ENCODE measurements at places on chromosomes 5 and 9.

DNA sequence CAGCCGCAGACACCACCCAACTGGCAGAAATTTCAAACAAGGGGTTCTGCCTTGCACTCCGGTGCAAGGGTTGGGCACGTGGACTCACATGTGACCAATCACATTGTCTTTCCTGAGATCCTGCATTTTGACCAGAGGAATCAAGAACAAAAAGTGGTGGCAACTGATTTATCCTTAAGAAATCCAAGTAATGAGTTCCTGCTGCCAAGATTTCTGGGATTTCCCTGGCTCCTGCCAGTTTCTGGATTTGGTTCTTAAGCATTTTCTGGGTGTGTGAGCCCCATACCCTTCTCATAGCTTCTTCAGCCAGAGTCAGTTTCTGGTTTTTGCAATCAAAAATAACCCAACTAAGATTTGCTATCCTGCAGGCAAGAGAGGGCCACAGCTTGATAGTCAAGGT, 17.4 kb upstream of the KCNIP1 start:
- no peak for DNase-seq

- no peak for DNase-seq
These were observed 28.7 kb downstream of the ANKRD34B start for GRCh38 chr5:80541392-80541791.

GRCh38 chr9:133377721-133378216, 1.6 kb downstream of the STKLD1 start:
- no peak for DNase-seq

GRCh38 chr9:127744398-127745110, 9.5 kb upstream of the TOR2A start:
- no peak for DNase-seq

DNA sequence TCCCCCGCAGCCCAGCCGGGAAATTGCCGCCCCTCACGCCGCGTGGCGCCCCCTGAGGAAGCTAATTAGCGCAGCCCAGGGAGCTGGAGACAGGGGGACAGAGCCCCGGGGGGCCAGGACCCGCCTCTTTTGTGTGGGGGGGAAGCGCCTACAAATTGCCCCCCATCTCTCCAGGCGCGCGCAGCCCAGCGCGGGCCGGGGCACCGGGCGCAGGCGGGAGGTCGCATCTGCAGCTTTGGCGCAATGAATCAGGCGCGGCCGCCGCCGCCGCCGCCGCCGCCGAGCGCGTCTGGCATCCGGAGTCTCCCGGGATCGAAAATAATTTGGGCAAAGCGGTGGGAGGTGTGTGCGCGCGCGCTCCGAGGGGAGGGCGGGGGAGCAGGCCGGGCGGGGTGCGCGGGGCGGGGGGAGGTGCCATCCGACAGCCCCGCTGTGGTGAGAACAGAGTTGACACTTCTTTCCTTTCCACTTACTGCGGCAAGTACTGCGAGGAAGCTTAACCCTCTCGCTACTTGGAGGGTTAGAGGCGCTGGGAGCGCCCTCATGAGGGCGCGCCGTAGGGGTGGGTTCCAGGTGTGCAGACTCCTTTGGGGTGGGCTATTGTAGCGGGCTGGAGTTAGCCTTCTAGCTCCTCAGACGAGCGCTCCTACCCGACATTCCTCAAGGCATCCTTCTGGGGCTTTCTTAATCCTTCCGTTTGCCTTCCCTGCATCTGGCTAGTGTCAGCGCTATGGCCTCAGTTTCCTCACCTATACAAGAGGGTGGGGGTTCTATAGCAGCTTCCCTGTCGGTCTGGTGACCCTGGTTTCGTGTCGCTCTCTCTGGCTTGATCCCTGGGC, 63.1 kb downstream of the CXXC5 start:
- no peak for DNase-seq

DNA sequence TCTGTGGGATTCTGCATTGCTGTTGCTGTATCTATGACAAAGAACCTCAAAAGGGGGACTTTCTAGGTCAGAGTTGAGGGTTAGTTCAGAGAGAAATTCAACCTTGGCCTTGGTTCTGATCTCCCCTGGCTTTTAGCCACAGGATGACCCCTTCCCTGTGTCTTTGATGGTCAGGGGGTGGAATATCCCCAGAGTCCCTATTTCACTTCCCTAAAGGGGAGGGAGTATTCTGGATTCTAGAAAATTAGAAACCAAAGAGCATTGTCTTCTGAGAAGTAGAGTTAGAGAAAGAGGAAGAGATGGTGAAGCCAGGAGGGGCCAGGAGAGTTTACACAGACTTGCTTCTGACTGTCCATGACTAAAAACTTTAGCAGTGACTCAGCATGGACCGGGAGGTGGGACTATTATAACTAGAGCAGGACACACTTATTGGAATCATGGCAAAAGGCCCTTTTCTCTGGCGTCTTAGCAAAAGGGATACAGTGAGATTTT, 56.2 kb upstream of the LPAR1 start:
- no peak for DNase-seq

DNA sequence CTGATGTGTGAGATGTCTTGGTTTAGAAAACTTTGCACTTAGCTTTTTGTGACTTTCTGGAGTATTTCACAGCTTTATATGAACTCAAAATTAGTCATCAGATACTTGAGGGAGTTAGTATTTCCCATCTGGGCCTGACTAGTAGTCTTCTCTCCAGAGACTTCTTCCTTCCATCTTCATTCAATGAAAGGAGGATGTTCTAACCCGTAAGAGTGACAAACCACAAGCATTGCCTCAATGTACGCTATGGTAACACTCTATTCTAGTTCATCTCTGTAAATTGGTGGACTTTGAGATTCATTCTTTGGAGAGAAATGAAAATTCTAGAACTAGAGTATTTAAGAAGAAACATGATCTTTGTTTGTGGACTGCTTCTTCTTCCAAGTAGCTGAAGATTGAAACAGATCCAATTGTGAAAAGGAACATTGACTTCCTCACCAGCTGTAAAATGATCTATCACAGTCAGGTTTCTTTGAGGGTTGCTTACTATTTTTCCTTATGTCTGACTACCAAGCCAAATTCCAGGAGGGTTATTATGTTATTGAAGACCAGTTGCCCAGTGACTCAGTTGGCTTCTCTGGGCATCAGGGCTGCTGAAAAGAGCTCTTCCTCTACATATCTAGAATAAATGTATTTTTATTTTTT, 157.6 kb downstream of the SLC12A2 start:
- no peak for DNase-seq

GRCh38 chr9:127204771-127205470, 59.7 kb upstream of the GARNL3 start:
- no peak for DNase-seq

GRCh38 chr9:89884356-89885083, 279.7 kb downstream of the GADD45G start:
- DNase-seq, result no peak

DNA sequence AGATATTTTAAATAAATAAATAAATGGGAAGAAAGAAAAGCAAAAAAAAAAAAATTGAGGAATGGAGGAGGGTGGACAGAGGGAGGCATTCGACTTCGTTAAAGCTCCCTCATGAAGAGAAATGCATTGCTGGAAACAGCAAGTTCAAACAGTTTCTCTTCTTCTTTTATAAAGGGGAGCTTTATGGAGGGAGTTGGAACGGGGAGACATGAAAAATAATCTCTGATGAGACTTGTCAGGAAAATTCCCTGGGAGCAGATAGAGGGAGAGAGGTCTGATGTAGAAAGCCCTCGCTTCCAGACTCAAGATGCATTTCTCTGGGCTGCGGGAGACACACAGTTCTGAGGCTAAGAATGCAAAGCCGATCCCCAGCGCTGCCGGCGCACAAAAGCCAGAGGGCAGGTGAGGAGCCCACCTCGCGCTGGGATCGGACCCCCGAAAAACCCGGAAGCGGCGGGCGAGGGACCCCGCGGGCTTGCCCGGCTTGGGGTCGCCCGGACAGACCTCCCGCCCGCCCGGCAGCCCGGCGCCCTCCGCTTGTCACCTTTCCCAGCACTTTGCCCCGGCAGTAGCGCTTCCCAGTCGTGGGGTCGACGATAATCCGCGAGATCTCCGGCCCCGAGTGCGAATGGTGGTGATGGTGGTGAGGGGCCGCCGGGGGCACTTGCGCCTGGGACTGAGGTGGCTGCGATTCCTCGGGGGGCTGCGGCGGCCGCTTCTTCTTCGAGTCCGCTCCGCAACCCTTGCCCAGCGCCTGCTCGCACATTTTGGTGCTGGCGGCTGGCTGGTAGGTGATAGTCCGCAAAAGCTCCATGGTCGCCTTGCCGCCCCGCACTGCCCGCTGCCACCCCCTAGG, 512 bp downstream of the PLK2 start:
- peak; percentile 46 for DNase-seq

DNA sequence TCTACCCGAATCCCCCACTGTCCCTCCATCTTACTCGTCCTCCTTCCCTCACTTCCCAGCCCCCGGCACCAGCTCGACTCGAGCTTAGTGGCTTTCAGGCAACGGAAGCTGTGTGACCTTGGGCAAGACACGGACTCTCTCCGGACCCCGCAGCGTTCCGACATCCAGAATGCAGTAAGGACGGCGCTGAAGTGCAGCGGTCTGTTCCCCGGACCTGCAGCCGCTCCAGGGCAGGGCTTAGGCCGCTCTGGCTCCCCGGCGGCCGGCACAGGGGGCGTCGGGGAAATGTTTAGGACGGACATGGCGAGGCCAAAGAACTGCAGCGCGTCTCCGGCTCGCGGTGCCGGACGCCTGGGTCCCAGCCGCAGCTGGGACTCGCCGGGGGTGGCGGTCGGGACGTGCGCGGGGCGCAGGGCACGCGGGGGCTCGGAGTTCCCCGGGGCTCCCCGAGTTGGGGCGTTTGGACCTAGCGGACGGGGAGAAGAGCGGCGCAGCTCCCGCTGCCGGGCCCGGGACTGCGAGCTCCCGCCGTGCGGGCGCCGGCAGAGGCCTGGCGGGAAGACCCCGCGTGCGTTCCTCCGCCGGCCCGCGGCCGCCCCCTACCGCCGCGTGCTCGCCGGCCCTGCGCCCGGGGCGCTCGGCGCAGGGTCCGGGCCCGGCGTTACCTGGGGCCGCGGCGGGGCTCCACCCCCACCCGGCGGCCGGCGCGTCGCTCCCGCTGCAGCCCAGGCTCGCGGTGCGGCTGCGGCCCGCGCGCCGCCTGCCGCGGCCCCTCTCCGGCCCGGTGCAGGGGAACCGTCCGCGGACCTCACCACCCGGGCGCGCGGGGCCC, 5.6 kb upstream of the RNF44 start:
- no peak for DNase-seq

DNA sequence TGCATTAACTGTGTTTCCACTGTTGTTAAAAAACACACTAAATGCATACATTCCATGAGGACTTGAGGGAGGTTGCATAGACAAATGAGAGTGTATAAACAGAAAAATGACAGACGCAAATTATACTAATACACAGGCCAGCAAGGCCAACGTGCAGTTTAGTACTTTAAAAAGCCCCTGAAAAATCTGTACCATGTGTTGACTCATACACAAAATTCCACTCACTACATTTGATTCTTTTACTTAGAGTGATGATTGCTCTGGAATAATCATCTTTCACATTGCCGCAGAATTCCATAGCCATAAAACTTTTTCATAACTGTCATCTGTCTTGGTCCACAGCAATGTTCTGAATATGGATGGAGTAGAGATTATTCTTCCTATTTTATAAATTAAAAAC, 215.7 kb downstream of the FAM114A2 start:
- DNase-seq, result no peak

GRCh38 chr9:136823136-136824046, 15.6 kb downstream of the RABL6 start:
- no peak for DNase-seq

DNA sequence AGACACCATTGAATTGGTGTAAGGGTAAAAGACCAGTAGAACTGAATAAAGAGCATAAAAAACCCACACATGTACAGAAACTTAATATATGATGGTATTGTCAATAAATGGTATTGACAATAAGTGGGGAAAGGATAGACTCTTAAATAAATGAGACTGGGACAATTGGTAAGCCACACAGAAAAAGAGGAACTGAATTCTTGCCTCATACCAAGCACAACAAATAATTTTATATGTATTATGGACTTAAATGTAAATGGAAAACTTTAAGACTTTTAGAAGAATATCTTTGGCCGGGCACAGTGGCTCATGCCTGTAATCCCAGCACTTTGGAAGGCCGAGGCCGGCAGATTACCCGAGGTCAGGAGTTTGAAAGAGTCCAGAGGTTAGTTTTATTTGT, 37.9 kb upstream of the PPP2CA start:
- DNase-seq, result no peak

- DNase-seq, result peak; percentile 30
These were observed 603.0 kb downstream of the BNC2 start for GRCh38 chr9:16267281-16268066.

DNA sequence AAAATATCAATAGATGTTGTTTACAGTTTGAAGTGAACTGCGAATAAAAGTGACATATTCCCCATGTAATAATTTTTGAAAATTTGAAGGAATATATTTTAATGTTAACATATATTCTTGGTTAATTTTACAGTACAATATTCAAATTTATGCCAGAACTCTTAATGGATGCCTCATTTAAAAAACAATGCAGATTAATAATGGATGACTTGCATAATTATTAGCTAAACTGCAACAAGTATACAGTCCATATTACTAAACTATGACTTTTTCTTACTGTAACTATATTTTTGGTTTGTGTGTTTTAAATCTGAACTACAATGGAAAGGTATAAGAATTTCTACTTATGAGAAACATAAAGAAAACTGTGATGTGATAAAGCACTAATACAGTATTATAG, 1390.1 kb downstream of the PTPRD start:
- DNase-seq, result no peak

DNA sequence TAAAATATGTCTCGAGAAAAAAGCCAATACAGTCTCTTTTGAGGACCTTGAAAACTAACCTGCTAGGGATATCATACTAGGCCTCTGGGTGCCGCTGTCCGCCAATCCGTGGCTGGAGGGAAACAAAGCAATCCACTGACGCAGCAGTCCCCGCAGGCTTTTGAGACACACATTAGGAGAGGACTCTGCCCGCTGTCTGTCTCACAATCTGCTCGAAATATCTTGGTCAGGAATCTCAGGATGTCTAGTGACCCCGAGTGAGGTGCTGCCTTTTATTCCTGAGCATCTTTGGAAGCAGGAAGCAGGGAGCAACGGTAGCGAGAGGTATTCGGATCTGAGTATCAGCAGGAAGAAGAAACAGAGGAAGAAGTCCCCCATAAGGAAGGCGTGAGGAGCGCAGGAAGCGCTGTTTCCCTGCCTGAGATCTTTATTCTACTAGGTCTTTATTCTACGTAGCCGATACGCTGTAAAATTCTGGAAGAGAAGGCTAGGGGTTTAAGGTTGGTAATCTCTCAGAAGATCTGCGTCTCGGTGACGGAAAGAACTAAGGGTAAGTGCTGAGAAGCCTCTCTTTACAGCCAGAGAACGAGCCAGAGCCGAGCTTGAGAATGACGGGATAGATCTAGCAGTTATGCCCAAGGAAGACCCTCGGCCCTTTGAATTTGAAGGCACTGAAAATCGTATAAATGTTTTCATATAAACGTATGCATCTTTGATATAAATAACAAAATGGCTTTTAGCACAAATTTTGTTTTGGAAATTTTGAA, 4.0 kb upstream of the PCDHGA1 start:
- DNase-seq, result peak; percentile 77

GRCh38 chr5:82560561-82560960, 282.4 kb upstream of the RPS23 start:
- DNase-seq, result no peak

GRCh38 chr5:15124871-15125568, 253.4 kb upstream of the ANKH start:
- no peak for DNase-seq

GRCh38 chr5:117249086-117249815, 674.6 kb upstream of the SEMA6A start:
- no peak for DNase-seq

GRCh38 chr9:3698531-3698930, 172.7 kb upstream of the RFX3 start:
- no peak for DNase-seq

Data from endothelial cell of umbilical vein (primary cell).